Endothelial cell (in vitro differentiated cells): ENCODE measurements at places on chromosomes 3 and 15.

- no peak for DNase-seq
Observed at GRCh38 chr15:63195569-63196015, 6.2 kb downstream of the RAB8B start.

GRCh38 chr3:41836360-41837134 lies 125.4 kb downstream of the ULK4 start:
- DNase-seq: no peak

DNA sequence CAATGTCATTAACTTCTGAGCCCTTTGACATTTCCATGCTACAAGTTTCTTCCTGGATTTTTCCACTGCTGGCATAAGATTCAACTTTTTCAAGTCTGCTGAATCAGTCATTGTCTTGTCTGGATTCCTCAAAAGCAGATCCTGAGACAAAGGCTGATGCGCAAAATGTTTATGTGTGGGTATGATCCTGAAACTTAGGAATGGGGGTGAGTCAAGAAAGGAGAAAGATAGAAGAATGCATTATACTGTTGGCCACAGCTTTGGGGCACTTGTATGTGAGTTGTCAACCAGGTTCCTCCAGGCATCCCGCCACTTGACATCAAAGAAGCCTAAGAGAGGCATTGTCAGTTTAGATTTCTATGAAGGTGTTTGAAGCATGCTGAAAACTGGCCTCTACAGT lies 50.4 kb downstream of the FOXB1 start:
- no peak for DNase-seq

DNA sequence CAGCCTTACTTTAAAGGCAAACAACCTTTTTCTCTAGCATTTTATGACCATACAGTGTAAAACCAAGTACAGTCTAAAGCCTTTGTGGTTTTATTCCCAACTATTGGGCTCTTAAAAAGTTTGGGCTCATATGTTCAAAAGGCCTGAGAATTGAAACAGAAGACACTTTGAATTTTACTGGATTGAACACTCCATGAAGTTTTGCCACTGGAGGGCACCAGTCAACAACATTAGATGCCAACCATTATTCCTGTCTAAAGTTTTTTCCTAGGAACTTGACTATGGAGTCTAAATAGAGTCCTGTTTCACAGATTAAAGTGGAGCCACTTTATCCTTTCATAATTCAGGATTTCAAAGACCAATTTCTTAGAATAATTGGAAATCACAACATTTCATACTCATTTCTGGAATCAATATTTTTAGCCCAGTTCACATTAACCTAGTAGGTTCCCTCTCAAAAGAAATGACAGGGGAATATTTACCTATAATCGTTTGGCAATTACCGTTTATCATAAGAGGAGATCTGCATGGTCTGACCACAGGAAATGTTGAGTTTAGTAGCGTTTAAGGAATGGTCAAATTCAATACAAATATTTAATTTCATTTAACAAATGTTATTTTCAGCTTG lies 244.1 kb upstream of the PDZRN3 start:
- peak; percentile 48 for DNase-seq

- DNase-seq: no peak
Observed at GRCh38 chr3:70853161-70853944, 540.9 kb upstream of the MDFIC2 start.

GRCh38 chr3:184688251-184688881 lies 23.5 kb downstream of the MAGEF1 start:
- DNase-seq: no peak

DNA sequence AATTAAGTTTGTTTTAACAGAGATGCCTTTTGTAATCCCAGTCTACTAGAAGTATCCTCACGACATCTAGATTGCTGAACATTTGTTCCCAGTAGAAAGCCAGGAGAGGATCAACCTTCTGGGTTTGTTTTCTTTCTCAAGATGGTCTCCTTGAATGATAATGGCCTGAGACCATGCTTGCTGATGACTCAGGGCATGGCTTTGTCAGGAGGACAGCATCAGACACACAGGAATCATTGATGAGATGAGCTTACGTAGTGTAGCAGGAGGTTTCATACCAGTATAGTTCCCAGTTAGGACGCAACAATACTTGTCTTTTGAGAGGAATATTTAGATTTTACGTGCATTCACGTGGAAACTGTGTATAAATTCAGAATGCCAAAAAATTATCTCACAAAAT lies 38.6 kb downstream of the ATP1B3 start:
- no peak for DNase-seq

DNA sequence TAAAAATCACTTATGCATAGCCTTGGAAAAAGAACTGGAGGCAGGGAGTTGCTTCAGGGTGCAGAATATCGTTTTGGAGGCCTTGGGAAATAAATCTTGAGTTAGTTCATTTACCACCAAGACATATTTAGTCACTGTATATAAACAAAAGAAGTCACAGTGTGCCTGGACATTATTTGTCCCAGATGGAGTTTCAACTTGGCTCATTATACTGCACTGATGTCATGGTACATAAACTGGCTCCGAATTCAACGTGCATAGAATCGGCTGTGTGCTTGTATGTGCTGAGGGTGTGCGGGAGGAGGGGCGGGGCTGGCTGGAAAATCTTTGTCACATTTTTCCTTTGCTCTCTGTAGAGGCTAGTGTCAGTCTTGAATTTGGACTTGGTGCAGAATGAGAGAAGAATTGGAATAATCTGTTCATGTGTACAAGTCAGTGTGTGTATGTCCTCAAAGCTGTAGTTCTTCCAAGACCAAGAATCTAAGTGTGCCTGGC lies 86.6 kb downstream of the FNDC3B start:
- DNase-seq: no peak
